Cerebellum (tissue), 4 donors: ENCODE measurements at places on chromosomes 12 and 14.

DNA sequence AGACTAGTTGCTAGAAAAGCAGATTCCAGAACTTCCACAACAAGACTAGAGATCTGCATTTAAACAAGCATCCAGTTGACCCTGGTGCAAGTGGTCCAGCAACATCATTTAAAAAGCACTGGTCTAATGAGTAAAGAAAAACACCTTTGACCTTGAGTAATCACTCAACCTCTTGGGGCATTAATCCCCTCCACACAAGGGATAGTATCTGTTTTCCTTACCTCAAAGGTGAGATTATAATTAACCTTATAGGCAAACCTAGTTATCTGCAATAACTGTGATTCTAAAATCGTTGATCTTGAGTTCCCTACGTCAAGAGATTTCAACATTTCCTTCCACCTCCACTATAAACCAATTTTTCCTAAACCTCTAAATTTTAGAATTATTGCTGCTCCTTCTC, 1.1 kb downstream of the KDM5A start:
- DNase-seq: no peak

- no peak for DNase-seq
Measured at GRCh38 chr14:23722675-23723074, 86.5 kb downstream of the DHRS2 start.

GRCh38 chr12:128387811-128388422, 120.9 kb downstream of the TMEM132C start:
- peak; percentile 41 for DNase-seq

GRCh38 chr12:14621826-14622225, 54.1 kb upstream of the PLBD1 start:
- DNase-seq: no peak

GRCh38 chr12:124551268-124552144, 15.9 kb downstream of the NCOR2 start:
- no peak for DNase-seq

DNA sequence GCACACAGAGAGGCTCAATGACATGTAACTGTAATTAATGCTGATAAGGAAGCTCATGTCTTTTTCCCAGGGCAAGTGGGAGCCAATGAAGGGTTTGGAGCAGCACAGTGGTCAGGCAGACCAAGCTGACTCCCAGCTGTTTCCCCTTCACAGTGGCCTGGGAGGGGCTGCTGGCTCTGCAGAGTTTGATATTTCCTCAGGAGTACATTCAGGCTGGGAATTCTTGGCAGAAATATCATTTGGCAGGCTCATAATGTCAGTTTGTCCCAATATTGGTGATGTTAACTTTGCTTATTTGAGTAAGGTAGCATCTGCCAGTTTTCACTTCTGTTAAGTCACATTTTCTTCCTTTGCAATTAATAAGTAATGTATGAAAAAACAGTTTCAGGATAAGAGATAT, 247.0 kb downstream of the EMP1 start:
- DNase-seq: no peak

- DNase-seq: no peak
Measured at GRCh38 chr12:122422730-122423257, 325 bp upstream of the CLIP1 start.

DNA sequence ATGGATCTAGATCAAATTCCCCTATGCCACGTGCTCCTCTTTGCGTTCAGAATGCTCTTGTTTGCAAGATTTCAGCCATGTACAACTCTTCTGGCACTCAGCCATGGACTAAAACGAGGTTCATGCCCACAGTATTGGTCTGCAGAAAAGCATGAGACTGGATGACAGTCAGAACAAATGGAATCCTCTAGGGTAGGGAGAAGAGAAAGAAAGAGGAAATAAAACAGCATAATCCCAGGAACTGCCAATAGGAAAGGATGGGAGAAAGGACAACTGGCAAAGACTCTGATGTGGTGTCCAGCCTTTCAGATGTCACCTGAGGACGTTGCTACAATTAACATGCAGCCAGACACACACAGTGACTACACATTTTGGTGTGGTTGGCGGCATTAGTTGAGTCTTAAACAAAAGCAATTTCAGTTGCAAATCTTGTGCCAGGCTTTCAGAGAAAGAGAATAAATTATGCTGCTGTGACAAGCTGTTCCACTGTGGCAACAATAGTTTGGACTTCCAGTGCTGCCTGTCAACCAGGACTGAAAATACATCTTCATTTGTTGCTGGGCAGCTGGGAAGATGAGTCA, 338.0 kb downstream of the RGS6 start:
- DNase-seq: no peak

GRCh38 chr12:68803948-68804656, 3.9 kb upstream of the MDM2 start:
- DNase-seq: no peak

GRCh38 chr14:31895646-31896045, 181.5 kb upstream of the ARHGAP5 start:
- no peak for DNase-seq

- DNase-seq: no peak
Measured at GRCh38 chr12:113127791-113128199, 7.8 kb downstream of the RASAL1 start.

- no peak for DNase-seq
Measured at GRCh38 chr12:31491841-31492598, 98.9 kb downstream of the DENND5B start.

DNA sequence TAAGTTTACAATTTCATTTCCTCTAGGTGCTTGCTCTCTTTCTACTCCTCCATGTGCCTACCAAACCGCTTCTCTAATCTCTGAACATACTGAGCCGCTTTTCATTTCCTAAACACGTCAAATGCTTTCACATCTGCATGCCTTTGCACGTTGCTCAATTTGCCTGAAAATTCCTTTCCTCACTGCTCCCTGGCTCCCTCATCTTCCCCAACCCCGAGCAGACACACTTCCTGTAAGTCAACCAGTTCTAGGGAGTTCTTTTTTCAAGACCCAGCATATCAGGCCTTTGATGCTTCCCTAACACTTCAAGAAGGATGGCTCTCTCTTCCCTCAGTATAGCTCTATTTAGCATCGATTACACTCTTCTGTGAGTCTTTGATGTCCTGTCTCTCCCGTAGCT, 50.3 kb downstream of the LMO3 start:
- no peak for DNase-seq

DNA sequence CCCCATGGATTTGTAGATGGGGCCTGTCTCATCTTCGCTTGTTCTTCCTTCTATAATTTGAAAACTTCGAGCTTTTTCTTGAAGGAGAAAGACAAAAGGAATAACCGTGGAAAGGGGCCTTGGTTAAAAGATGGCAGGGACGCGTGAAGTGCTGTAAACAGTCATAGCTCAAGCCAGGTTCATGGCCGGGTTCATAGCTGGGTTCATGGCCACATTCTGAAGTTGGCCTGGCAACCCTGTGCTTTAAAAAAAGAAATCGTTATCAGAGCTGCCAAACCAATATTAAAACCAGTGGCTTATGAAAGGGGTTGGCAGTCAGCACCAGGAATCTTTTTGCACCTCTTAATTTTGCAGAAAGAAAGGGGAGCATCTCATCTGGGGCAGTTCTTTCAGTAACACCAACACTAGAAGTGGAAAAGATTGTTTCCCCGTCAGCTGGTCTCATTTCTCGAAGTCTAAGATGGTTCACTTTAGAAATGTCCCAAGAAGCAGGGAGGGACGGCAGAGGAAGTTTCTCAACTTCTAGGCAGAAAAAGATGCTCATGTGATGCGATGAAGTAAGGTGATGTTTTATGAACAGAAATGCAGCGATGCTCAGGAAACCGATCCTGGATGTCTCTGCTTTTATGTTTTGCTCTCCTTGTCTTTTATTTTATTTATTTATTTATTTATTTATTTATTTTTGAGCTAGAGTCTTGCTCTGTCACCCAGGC, 193.1 kb upstream of the TBX3 start:
- DNase-seq: no peak

- DNase-seq: no peak
Measured at GRCh38 chr14:98976271-98976670, 295.7 kb downstream of the BCL11B start.

GRCh38 chr12:12592930-12593329, 18.7 kb upstream of the CREBL2 start:
- DNase-seq: no peak

- no peak for DNase-seq
Measured at GRCh38 chr12:111569363-111570083, 29.6 kb downstream of the ATXN2 start.

DNA sequence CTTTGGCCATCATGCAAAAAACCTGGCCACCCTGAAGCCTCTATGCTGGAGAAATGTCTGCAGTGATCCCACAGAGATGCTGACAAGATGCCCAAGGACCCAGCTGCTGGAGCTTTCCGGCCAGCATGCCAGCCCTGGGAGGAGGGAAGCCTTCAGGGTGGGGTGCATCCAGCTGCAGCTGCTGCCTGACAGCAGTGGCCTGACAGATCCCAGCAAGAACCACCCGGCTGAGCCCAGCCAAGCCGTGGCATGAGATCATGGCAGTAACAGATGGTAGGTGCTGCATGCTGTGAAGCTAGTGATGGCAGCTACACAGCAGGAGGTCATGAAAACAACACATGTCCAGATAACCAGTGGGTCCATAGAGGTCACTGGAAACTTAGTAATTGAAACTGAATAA, 13.8 kb downstream of the CLBA1 start:
- DNase-seq: no peak

- no peak for DNase-seq
Measured at GRCh38 chr12:91870872-91871707, 274.6 kb downstream of the BTG1 start.

GRCh38 chr14:77526266-77526665, 27.6 kb upstream of the ISM2 start:
- no peak for DNase-seq

DNA sequence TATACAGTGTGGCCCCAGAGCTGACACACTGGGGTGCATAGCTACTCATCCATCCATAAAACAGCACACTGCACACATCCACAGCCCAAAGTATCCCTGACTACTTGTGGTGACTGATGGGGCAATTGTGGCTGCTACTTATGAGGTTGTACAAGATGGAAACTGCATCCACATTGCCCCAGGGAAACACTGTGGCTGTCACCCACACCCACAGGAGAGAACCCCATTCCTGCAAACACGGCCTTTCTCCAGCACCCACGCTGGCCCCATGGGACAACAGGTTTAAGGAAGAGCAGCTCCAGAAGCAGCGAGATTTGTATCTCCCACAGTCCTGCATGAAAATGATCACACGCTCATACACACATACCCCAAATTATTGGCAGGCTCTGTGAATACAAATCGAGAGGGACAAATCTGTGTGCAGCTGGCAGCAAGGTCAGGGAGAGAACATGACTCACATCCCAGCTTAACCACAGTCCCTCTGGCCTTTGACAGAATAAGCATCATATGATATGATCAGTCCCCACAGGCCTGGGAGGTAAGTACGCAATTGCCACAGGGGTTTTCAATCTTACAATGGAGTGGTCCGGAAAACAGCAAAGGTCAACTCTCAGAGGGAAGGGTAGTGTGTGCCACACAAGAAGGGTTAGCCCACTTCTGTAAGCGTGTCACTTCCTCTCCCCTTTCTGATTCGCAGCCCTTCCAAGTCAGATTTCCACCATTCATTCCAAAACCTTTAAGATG, 61.9 kb downstream of the ESR2 start:
- DNase-seq: no peak

- no peak for DNase-seq
Measured at GRCh38 chr14:55303691-55304145, 32.5 kb downstream of the FBXO34 start.

DNA sequence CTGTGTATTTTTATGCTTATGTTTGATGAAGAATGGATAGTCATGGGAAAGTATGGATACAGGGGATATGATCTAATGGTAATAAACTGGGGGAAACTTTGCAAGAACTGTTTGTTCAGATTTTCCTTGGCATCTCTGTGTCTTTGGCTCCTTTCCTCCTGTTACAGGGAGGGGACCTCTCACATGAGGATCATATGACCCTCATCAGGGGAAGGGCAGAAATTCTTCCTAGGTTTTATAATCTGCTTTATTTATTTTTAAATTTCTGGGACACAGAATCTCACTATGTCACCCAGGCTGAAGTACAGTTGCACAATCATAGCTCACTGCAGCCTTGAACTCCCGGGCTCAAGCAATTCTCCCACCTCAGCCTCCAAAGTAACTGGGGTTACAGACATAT, 526.5 kb downstream of the CCER1 start:
- DNase-seq: no peak

- no peak for DNase-seq
Measured at GRCh38 chr14:106436310-106436905, 910.0 kb downstream of the TMEM121 start.

DNA sequence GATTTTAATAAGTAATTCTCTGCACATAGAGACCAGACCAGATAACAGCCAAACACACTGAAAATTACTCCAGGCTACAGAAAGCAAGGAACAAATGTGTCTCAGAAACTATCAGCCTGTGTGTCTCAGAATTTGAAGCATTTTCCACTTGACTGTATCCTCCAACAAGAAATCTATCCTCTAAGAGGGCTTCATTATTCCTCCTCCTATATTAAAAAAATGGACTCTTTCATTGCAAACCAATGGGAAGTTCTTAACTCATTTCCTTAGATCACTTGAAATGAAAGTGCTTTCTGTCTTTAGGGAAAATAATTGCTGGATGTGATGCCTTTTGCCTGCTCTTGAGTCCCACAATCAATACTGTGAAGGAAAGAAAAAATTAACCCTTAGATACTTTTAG, 2.3 kb downstream of the ST8SIA1 start:
- no peak for DNase-seq

- DNase-seq: no peak
Measured at GRCh38 chr12:118373616-118374015, 909 bp upstream of the TAOK3 start.

- DNase-seq: no peak
Measured at GRCh38 chr14:24194873-24195185, 412 bp downstream of the TM9SF1 start.

GRCh38 chr12:92039046-92039445, 106.6 kb downstream of the BTG1 start:
- DNase-seq: no peak

DNA sequence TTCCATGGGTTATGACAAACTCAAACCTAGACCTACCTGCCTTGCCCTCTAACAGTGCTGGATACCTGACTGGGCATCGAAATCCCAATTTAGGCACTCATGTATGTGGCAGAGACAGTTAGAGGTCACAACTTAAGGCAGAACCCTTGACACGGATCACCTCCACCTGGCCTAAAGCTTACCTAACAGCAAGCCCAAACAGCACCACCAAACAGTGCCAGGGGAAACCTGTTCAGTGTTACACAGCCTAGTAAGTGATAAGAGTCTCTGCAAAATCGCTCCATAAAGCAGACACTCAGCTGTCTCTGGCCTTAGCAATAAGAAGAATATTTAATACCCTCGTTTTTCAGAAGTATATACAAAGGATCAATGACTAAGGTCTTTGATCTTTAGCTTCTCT, 77.8 kb downstream of the SPPL3 start:
- DNase-seq: no peak

DNA sequence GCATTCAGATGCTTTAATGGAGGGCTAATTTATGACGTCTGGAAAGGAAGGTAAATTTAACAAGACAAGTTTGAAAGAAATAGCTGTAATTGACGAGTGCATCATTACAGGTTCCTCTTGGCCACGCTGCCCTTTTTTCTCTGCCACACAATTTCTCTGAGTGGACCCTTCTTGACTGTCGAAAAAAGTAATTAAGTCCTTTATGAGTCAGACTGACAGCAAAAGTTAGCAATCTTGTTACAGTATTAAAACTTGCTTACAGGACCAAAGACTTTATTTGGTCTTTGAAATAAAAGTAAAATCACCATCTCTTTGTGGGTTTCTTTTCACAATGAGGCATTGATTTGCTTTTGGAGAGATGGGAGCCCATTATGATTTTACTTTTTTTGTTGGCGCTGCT, 42.6 kb downstream of the SAMD4A start:
- DNase-seq: no peak
